Lung microvascular endothelial cell (primary cell): ENCODE measurements at places on chromosomes 7 and 10. TPM values are rescaled to one million over a fixed set of nuclear protein-coding genes. Genes with fewer than 3 reads are reported as not detected.

Gene SEMA3A
- 21.6 and 56.7 TPM in 2 replicates for total RNA-seq

Gene SPDYE18
- 0.20 and 0.22 TPM in 2 replicates for total RNA-seq

Gene OR6V1
- not detected in 2 replicates for total RNA-seq

Gene CTNNA3
- 0.22 TPM in 1 of 2 replicates, not detected in the other for total RNA-seq

Gene VIPR2
- total RNA-seq = not detected in 2 replicates

Gene GPR15LG
- not detected in 2 replicates for total RNA-seq

Gene AMPH
- not detected in 2 replicates for total RNA-seq

Gene MSMB
- total RNA-seq = not detected in 2 replicates

Gene IL6
- total RNA-seq = 0.60 and 0.87 TPM in 2 replicates

Gene PCLO
- total RNA-seq = 0.87 and 2.6 TPM in 2 replicates

Gene RPEL1
- under 0.01 and 0.20 TPM in 2 replicates for total RNA-seq

Gene GJD4
- total RNA-seq = not detected in 2 replicates

Gene CNPY1
- total RNA-seq = not detected in 2 replicates

Gene ZNF853
- total RNA-seq = 1.1 and 4.8 TPM in 2 replicates

- peak; percentile 88 for DNase-seq
Measured at GRCh38 chr10:59872892-59873463, 33.4 kb downstream of the CCDC6 start.

GRCh38 chr7:111004310-111004901 lies 86.5 kb upstream of the LRRN3 start:
- DNase-seq = no peak

DNA sequence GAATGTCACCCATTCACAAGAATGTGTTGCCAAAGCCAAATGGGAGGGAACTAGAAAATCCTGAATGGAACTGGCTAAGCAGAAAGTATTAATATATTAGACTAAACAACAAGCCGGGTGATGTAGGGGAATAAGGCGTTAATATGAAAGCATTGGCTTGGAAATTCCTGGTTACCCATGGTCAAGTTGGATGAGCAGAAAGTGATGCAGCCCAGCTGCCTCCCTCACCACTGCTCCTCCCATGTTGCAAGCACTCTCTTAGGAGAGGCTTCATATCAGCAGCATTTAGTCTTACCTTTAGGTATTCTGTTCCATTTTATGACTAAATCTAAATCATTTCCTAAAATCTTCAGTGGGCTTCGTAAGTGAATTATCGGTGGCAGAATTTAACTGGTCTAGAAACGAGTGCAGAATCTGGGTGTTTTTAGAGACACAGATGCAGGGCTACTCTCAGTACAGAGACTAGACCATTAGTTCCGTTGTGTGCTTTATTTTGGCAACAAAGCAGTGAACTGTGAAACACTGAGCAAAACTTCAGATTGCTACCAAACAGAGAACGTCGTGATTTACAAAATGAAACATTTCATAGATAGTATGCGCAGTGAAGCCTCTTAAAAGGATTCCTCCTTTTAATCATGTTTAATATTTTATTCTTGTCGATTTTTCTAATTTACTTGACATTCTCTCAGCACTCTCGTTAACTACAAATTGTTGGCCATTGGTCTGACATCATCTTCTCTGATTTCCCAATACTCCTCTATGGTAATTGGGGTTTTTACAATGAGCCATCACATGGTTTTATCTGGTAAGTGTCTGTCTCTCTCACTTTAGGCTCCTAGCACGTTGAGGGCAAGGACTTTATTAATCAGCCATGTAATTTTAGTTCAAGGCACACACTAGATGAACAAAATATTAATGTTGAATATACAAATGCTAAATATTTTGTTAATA lies 22.0 kb upstream of the HGF start:
- DNase-seq = no peak

DNA sequence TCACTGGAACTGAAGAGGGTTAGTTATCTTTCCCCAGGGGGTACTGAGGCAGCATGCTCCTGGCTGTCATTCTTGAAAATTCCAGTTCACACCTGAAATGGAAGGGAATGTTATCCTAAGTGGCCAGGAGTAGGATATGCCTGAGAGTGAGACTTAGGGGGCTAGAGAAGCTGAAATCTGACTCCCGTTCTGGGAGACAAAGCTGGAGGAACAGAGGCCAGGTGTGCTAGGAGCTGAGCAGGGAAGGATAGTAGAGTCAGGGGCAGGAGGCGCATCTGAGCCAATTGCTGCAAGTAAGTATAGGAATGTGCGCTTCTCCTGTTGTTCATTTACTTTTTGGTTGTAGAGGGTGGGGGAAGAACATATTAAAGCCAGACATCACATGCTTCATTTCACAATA lies 58.1 kb upstream of the KIAA1217 start:
- DNase-seq = no peak

GRCh38 chr10:96672481-96673175 lies 47.7 kb downstream of the PIK3AP1 start:
- no peak for DNase-seq

- no peak for DNase-seq
Measured at GRCh38 chr7:107394831-107395230, 75.0 kb upstream of the GPR22 start.

- peak; percentile 9 for DNase-seq
Measured at GRCh38 chr7:41238851-41239331, 464.0 kb downstream of the INHBA start.

DNA sequence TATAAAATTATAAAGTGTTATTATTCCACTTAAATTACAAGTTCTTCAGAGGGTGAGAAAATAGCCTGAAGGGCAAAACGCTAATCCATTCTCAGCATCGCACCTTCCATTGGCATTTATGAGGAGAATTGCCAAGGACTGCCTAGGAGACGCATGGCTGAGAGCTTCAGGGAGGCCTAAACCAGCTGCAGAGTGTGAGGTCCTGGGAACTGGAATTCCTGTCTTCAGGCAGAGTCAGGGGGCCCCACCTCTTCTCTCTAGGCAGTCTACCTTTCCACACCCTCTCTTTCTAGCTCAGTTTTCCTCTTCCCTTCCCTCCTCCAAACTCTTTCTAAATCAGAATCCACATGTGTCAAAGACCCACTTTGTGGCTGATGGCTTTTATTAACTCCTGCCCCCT lies 35.3 kb downstream of the LRRC72 start:
- no peak for DNase-seq

- no peak for DNase-seq
Measured at GRCh38 chr7:70614237-70615045, 517.5 kb upstream of the GALNT17 start.

GRCh38 chr10:29377333-29377961 lies 88.6 kb downstream of the LYZL1 start:
- peak; percentile 32 for DNase-seq

DNA sequence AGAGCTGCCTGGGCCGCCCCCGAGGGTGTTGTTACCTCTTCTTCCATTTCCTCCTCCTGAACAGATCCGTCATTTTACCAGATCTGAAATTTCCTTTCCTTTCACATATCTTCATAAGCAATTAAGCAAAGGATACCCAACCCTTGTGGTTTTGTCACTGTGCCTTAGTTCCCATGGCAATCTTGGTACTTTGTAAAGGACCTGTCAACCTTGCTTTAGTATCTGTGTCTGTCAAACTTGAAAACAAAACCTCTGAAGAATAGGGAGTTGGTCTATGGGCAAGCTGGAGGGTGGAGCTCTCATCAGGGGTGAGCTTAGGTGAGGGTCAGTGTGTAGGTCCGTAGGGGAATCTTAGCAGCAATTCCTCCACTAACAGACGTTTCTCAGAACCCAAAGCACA lies 25.4 kb upstream of the CCDC3 start:
- no peak for DNase-seq

DNA sequence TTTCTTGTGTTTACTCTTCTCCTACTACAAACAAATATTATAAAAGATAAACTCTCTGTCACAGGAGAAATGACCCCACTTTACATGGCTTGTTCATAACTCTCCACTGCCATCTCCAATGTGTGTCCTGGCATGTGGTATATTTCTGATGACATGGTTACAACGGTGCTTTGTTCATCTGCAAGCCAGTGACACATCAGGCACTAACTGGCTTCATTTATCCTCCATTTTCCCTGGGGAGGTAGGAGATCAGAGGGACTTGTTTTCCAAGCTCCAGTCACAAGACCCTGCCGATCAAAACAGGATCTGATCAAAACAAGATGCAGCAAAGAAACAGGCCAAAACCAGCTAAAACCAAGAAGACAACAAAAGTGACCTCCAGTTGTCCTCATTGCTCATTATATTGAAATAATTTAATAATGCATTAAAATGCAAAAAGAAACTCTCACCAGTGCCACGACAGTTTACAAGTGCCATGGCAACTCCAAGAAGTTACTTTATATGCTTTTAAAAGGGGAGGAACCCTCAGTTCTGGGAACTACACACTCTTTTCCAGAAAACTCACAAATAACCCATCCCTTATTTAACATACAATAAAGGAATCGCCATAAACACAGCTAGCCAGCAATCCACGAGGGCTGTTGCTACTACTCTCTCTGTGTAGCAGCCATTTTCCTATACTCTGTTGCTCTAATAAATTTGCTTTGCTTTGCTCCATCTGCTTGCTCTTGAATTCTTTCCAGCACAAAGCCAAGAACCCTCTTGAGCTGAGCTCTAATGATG lies 224.2 kb downstream of the XPNPEP1 start:
- no peak for DNase-seq

GRCh38 chr10:33735464-33735923 lies 401.0 kb upstream of the NRP1 start:
- DNase-seq = peak; percentile 23

- peak; percentile 64 for DNase-seq
Measured at GRCh38 chr10:110535958-110536891, 31.3 kb upstream of the SMC3 start.

GRCh38 chr7:2773608-2774007 lies 70.5 kb downstream of the GNA12 start:
- DNase-seq = no peak

DNA sequence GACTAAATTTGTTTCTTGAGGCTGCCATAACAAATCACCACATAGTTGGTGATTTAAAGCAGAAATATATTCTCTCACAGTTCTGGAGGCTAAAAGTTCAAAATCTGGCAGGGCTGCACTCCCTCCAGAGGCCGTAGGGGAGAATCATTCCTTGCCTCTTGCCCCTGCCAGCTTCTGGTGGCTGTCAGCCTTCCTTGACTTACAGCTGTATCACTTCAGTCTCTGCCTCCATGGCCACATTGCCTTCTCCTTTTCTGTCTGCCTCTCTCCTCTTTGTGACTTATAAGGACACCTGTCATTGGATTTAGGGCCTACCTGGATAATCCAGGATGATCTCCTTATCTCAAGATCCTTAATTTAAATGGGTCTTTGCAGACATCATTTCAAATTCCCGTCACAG lies 5.8 kb upstream of the LRRC4 start:
- DNase-seq = no peak
